ENCODE measurements at places on chromosomes 13 and 19.

DNA sequence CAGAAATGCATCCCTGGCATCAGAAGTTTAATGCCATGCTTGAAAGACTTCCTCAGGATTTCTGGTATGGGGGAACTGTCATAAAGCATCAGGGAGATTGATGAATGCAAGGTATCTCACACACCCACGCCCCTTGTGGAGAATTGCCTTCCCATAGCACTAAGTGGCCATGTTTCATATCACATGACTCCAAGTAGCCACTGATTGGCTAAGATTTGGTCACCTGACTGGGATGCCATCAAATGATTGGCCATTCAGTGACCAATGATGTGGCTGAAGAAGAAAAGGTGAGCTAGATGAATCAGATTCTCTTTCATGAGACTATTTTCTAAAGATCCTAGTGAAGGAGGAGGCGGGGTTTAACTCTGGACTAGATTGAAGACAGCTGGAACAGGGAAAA, 7.3 kb downstream of the KLK8 start:
- no peak for DNase-seq

- DNase-seq: no peak
Observed at GRCh38 chr13:87889254-87889653, 218.1 kb downstream of the SLITRK5 start.

DNA sequence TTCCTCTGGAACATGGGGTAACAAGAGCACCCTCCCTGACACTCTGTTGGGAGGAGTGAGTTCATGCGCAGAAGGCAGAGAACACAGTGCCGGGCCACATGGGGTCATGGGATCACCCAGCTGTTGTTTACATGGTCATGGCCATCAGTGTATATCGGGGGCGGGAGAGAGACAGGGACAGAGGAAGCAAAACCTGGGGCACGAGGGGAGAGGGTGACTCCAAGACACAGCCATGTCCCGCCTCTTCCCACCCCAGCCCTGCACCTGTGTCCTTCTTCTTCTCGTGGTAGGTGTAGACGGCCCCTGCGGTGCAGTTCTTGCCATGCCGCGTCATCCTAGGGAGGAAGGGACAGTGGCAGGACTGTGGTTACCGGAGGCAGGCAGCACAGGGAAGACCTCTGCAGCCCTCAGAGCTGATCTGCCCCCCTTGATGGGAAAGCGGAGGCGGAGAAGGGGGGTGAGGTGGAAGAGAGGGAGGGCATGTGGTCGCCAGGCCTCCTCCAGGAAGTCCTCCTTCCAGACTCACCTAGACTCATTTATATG, 19.9 kb downstream of the NOSIP start:
- DNase-seq: no peak

DNA sequence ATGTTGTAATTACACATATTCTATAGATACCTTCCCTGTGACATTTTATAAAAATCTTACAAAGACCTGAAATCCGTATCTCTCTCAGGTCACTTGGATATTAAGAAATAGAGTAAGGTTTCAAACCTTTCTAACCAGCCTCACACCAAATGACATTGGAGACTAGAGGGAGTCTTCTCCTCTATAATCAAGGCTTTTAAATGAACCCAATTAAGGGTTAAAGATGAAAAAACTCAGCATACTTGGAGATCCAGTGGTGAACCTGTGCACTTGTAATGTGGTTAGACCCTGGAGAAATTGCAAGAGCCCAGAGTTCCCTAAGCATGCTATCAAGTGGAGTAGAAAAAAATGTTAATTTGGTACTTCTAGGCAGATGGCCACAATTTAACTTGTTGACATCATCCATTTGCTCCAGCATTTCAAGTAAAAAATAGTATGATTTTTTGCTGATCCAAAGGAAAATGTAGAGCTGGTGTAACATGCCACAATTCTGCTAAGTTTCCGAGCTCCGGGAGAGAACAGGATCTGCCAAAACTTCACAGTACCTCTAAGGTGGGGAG, 554.1 kb upstream of the MIR17HG start:
- DNase-seq: no peak

- DNase-seq: no peak
Observed at GRCh38 chr13:64327505-64328194, 2902.5 kb downstream of the PCDH9 start.

DNA sequence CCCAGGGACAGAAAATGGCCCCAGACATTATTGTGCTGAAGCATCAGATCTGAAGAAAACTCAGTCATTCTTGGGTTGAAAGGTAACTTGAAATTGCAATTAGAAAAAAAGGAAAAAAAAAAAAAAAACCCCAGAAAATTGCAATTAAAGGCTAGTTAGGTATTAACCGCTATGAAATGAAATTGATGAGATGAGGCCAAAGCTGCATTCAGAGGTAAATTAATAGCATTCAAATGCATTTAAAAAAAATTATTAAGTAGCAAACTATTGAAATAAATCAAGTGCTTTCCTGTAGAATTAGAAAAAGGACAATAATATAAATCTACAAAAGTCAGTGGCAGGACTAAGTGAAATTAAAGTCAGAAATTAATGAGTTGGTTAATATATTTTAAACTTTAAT, 6.4 kb downstream of the PGLS start:
- DNase-seq: no peak

DNA sequence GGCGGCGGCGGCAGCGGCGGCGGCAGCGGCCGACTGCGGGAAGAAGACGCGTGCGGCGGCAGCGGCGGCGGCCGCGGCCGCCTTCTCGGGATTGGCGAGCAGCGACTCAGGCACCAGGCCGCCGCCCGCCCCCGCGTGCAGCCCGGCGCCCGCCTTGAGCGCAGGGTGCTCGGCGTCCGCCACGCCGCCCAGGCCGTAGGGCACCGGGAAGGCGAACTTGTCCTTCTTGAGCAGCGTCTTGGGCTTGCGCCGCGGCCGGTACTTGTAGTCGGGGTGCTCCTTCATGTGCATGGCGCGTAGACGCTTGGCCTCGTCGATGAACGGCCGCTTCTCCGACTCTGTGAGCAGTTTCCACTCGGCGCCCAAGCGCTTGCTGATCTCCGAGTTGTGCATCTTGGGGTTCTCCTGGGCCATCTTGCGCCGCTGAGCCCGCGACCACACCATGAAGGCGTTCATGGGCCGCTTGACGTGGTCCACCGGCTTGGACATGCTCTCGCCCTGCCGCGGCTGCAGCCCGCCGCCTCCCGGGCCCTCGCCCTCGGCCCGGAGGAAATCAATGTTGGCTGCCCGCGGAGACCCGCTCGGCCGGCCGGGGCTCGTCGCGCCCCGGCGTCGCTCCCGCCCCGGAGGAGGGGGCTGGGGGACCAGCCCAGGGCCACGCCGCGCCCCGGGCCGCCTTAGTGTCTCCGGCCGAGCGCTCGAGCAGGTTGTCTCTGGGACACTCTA, 621 bp downstream of the SOX21 start:
- peak; percentile 24 for DNase-seq

- no peak for DNase-seq
Observed at GRCh38 chr19:1523412-1524286, at the start of gene PLK5. Gene PLK5 (plus strand): TSS chr19:1524077. CDS start chr19:1526997, 2,920 bp downstream.

- peak; percentile 25 for DNase-seq
Observed at GRCh38 chr13:45320876-45321629, 19.9 kb downstream of the TPT1 start.

DNA sequence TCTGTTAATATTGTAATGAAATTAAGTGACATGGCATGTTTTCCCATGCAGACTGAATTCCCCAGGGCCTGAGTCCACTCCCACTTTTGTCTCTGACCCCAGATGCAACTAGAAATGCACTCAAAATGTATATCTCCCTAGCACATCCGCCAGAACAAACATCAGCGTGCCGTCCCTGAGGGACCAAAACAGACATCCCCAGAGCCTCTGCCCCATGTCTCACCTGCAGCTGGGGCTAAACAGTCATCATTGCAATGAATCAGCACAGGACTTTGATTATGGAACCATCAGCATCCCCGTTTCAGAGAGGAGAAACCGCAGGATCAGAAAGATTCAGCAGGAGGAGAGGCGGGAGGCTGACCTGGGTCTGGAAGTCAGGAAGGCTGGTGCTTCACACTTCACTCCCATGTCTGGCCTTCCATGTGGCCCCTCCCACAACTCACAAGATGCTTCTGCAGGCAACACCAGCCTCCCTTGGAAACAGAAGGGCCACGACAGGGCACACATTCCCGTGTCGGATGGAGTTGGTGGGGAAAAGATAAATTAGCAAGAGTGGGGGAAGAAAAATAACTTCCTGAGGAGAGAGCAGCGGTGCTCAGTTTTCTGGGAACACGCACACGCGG, 130.6 kb upstream of the VSTM2B start:
- no peak for DNase-seq

- no peak for DNase-seq
Observed at GRCh38 chr13:40661875-40662665, 4.4 kb downstream of the FOXO1 start.

Measured in fibroblast of gingiva (primary cell).